ENCODE measurements at places on chromosomes 1 and 21. TPM values are rescaled to one million over a fixed set of nuclear protein-coding genes. Genes with fewer than 3 reads are reported as not detected.

DNA sequence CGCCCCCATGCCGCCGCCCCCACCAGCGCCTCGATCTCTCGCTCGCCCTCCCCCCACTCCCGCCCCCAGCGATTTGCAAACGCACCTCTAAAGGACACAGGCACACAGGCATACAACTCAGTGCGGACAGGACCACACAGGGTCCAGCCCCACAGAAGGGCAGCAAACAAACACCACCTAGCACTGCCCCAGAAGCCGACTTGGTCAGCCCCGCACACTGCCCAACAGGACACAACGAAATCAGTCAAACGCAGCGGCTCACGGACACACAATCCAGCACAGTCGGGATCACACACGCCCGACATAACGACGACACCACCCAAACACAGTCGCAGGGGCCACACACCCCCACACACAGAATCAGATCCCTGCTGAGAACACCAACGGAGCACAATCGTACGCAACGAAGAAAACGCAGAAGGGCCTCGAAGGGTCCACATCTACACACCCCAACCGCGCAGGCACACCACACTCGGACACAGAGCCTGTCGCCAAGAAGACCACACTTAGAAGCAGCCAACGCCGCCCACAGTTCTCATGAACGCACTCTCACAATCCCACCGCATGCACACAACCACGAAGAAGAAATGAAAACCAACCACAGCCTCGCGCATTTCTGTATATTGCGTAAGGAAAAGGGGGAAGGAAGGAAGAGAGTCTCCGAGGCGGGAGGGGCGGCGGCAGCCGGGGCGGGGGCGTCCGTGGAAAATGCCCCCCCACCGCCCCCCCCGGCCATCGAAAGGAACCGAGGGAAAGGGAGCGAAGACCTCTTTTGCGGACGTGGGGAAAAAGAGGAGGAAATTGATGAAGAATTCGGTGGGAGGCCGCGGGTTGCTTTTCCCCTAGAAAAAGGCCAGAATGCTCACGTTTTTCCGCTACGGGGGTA, 481 bp downstream of the TAL1 start:
- H3K36me3 ChIP-seq = no peaks in the 10 kb centered on the region
- H3K27me3 ChIP-seq = peaks cover 100% of the 10 kb centered on the region
- H3K4me3 ChIP-seq = peak overlapping the region; percentile 38

GRCh38 chr21:33015756-33016155, 10.0 kb upstream of the OLIG2 start:
- DNase-seq = no peak
- H3K27ac ChIP-seq = no peak overlapping the region
- H3K27me3 ChIP-seq = peaks cover 81% of the 10 kb centered on the region
- no peak overlapping the region for H3K4me3 ChIP-seq
- no peaks in the 10 kb centered on the region for H3K36me3 ChIP-seq

- H3K27me3 ChIP-seq = no peaks in the 10 kb centered on the region
- no peak overlapping the region for H3K27ac ChIP-seq
- H3K4me1 ChIP-seq = peaks cover 5% of the 10 kb centered on the region
Measured at GRCh38 chr1:11279630-11280029, 6.6 kb downstream of the UBIAD1 start.

GRCh38 chr1:19344372-19344810, 32.3 kb downstream of the SLC66A1 start:
- no peaks in the 10 kb centered on the region for H3K27me3 ChIP-seq
- H3K4me1 ChIP-seq = peaks cover 2% of the 10 kb centered on the region
- H3K36me3 ChIP-seq = no peaks in the 10 kb centered on the region
- H3K4me3 ChIP-seq = no peak overlapping the region
- DNase-seq = peak; percentile 77

DNA sequence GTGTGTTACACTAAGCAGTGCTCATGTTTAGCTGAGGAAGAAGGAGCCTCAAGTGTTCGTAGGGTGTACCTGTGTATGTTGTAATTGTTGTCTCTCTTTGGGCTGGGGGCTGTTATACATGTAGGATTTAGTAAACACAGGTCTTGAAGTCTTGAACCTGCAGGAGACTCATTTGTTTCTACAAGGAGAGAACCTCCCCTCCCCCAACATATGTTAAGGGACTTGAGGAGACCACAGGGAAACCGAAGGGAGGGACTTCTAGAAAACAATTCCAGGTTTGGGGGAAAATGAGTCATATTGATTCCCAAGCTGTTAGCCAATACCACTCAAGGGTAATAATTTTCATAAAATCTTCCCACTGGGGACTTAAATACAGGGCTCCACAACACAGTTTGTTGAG, 25.0 kb upstream of the AGBL4 start:
- no peak overlapping the region for H3K4me3 ChIP-seq
- no peak overlapping the region for H3K27ac ChIP-seq
- peaks cover 5% of the 10 kb centered on the region for H3K27me3 ChIP-seq
- H3K4me1 ChIP-seq = no peaks in the 10 kb centered on the region
- no peaks in the 10 kb centered on the region for H3K36me3 ChIP-seq

GRCh38 chr1:116762781-116763115, 8.5 kb downstream of the CD2 start:
- H3K27me3 ChIP-seq = no peaks in the 10 kb centered on the region
- H3K4me1 ChIP-seq = no peaks in the 10 kb centered on the region

DNA sequence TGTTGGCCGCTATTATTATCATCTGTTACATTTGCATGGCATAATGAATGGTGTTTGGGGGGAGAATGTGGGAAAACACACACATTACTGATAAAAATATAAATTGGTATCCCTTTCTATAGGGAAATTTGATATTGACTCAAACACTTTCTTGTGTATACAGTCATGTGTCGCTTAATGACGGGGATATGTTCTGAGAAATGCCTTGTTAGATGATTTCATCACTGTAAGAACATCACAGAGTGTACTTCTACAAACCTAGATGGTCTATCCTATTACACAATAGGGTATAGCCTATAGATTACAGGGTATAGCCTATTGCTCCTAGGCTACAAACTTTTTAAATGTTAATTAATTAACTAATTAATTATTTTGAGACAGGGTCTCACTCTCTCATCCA, 67.2 kb upstream of the B3GALNT2 start:
- no peak overlapping the region for H3K4me3 ChIP-seq
- H3K27ac ChIP-seq = no peak overlapping the region
- no peak for DNase-seq

DNA sequence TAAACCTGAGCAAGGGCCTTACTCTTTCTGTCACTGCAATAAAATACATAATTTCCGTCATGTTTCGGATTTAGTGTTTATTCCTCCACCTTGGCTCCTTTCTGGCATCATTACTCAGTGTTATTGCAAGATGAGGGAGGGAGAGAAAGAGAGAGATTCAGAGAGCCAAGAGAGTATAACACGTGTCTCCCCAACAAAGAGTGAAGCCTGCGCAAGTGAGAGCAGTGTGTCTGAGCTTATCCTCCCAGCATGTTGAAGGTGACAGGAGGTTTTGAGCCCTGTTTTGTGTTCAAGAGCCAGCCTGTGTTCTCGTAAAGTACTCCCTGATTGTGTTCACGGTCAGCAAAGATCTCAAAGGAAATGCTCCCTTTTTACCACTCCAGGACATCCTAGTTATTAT, 6.3 kb downstream of the RUNX1 start:
- DNase-seq = no peak
- H3K4me3 ChIP-seq = no peak overlapping the region
- H3K27ac ChIP-seq = no peak overlapping the region
- H3K36me3 ChIP-seq = no peaks in the 10 kb centered on the region
- H3K4me1 ChIP-seq = peaks cover 15% of the 10 kb centered on the region
- no peaks in the 10 kb centered on the region for H3K27me3 ChIP-seq

SPRR2A gene
- not detected for total RNA-seq

PTAFR gene
- not detected for total RNA-seq

CELA3A gene
- not detected for total RNA-seq

Measured in neural progenitor cell (in vitro differentiated cells).